ENCODE measurements at places on chromosomes 1 and 21.

DNA sequence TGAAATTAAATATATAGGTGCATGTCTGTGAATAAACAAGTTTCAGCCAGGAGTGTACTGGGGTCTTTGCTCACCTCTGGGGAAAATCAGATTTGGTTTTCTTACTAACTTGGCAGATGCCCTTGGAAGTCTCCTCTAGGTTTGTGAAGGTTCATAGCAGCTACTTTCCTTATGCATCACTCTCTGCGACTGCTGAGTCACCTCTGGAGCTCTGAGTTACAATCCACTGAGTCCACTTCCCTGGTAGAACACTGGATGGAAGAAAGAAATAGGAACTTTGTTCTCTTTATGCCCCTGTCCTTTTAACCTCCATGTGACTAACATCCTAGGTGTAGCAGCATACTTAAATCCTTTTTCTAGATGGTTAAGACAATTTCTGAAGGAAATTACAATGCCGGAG lies 4.4 kb upstream of the FASLG start:
- no peak for DNase-seq

DNA sequence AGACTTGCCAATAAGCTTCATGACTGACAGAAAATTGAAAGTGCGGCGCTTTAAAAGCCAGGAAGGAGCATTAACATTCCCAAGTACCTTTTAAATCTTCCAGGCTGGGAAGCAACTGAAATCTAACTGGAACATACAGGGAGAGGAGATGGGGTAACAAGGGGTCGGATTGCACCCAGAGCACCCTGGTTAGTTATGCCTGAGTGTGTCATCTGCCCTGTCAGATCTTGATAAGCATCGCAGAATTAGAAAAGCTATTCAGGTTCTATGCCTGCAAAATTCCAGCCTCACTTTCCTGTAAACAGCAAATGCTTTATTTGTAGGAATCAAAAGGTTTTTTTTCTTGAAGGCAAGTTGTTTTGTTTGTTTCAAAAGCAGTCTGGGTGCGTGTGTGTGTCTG lies 58.5 kb downstream of the SERBP1 start:
- no peak for DNase-seq

DNA sequence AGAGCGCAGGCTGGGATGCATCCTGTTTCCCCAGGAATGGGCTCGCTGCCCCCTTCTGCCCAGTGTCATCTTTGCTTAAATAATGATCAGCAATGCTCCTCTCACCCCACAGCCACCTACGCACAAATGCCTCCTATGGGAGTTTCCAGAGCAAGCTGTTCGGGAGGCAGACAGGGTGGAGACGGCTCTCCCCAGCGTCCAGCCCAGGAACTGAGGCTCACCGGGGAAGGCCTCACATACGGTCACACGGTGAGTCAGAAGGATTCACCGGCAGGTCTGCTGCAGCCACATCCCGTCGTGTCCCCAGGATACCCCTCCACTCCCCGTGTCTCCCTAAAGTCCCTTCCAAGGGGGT lies 40.3 kb upstream of the RUNX3 start:
- no peak for DNase-seq

- DNase-seq = no peak
Observed at GRCh38 chr1:32186077-32186476, 6.6 kb downstream of the TXLNA start.

DNA sequence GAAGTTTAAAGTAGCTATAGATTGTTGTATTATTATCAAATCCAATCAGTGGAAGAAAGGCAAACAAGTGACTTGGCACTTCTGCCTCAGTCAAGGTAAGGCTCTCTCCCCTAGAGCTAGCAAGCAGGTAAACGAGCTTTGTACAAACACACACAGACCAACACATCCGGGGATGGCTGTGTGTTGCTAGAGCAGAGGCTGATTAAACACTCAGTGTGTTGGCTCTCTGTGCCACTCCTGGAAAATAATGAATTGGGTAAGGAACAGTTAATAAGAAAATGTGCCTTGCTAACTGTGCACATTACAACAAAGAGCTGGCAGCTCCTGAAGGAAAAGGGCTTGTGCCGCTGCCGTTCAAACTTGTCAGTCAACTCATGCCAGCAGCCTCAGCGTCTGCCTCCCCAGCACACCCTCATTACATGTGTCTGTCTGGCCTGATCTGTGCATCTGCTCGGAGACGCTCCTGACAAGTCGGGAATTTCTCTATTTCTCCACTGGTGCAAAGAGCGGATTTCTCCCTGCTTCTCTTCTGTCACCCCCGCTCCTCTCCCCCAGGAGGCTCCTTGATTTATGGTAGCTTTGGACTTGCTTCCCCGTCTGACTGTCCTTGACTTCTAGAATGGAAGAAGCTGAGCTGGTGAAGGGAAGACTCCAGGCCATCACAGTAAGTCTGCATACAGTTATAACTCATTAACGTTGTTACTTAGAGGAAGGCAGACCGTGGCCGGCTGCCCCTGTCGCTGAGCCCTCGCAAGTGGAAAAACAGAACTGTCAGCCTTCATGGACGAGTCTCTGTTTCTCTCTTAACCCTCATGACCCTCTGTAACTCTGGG lies at the start of gene PALMD:
Gene PALMD (plus strand): TSS at position 415 of the 833 bp plus-strand sequence. CDS start 205 bp downstream, at position 620.
- DNase-seq = no peak

DNA sequence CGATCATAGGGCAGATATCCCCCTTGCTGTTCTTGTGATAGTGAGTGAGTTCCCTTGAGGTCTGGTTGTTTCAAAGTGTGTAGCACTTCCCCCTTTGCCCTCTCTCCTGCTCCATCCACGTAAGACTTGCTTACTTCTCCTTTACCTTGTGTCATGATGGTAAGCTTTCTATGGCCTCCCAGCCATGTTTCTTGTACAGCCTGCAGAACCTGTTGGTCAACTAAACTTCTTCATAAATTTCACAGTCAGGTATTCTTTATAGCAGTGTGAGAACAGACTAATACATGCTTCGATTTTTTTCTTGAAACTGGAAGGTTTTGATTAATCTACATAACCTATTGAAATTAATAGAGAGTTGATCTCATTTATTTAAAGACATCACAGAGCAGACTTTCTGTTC lies 302.5 kb upstream of the PBX1 start:
- no peak for DNase-seq

GRCh38 chr1:112256411-112256810 lies 139.6 kb upstream of the CTTNBP2NL start:
- no peak for DNase-seq

DNA sequence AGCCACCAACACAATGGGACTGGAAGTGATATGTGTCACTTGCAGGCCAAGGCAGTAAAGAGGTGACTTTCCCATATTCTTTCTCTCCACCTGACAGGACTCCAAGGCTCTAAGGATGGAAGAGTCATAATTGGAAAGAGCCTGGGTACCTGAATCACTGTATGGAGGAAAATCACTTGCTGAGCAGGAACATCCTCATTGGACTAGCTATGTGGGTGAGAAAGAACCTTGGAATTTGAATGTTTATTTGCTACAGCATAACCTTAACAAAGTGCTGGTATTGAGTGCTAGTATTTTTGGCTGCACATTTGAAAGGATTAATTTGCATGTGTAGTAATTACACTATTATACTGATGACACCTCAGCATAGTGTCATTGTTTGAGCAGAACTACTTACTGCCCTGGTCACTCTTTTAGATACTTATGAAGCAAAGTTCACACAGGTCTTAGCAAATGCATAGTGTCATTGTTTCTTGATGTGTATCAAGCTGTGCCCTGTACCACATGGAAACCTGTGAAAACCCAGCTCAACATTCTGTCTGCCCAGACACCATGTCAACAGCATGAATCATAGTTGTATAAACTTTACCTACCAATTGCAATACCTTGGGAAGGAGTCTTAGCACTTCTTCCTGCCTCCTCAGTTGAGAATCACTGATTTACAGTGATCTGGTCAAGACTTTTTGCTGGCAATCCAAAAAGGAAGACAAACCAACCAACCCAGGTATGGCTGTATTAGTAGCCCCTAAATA lies 5.1 kb upstream of the S100A10 start:
- no peak for DNase-seq

DNA sequence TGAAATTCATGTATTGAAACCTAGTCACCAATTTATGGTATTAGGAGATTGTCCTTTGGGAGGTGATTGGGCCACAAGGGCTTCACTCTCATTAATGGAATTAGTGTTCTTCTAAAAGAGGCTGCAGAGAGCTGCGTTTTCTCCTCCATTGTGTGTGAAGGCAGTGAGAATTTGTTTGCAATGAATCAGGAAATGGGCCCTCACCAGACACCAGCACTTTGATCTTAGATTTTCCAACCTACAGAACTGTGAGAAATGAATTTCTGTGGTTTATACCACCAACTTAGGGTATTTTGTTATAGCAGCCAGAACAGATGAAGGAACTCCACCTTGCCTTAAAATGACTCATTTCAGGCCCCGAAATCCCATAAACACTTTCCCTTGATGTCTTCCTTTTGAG lies 544.2 kb downstream of the RWDD3 start:
- DNase-seq = no peak

DNA sequence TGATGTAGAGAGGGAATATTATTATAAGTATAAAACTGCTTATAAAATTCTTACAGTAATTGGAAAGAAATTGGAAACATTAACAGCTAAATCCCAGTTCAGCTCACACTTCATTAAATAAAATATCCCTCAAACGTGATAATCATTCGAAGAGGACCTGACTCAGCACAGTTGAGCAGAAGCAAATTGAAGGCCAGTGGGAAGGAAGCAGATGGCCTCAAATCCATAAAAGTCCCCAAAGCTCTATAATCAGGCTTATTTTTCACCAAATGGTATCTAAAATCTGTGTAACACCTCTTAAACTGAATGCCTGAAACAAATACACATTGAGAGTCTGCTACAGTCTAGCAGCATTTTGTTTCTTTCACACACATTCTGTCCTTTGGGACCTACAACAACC lies 106.8 kb downstream of the TENT5C start:
- DNase-seq = no peak

- DNase-seq = no peak
Observed at GRCh38 chr21:33544451-33545195, 1.8 kb downstream of the SON start.

DNA sequence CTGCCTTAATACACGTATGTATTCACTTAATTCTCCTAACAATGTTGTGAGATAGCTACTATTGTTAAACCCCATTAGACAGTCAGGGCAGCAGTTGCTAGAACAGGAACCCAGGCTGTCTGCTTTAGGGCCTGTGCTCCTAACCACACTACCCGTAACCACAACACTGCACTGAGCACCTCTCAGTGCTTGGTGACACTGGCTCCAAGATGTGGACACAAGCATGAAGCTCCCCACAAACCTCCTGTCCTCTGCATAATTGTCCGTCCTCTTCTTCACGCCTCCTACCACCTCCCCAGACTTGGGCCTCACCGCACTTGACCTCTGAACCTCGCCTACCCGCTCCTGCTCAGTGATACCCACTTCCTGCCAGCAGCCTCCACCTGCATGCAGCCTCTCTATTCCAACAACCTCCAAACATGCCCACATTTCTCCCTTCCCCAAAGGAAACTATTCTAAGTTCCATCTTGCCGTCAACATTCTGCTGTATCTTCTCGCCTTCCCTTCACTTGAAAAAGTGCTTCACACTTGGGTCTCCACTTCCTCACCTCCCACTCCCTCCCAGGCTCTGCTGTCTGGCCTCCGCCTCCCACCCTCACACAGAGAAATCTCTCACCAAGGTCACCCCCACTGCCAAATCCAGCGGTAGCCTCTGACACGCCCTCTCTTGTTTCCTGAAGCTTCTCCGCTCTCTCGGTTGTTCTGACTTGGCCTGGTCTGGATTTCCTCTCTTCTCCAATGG lies 14.6 kb upstream of the AHDC1 start:
- DNase-seq = no peak

GRCh38 chr1:199867601-199868000 lies 159.9 kb upstream of the NR5A2 start:
- DNase-seq = no peak

DNA sequence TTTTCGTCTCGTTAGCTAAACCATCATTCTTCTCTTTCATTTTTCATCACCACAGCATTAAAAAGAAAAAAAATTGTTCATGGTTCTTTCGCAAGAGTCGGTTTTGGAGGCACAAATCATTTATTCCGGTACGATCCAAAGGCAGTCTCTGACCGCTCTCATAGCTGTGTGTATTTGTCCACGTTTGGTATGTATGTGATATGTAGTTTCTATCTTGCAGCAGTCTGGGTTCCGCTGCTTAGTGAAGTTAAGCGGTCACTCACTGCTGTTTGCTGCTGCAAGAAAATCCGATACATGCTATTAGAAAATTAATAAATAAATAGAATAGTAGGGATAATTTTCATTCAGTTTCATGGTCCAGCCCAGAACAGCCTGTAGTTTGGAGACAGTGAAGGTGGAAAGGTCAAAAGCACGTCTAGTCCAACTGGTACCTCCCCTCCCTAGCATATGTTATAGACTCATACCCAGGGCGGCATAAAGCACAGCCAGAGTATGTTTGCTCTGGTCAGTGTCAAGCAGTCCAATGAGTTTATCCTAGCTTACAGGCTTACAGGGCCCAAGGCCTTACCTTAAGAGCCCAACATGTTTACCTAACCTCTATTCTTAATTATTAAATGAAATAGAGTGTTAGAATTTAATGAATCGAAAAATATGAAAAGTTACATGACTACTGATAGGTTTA lies 2.5 kb downstream of the FMN2 start:
- no peak for DNase-seq

- no peak for DNase-seq
Observed at GRCh38 chr1:66671455-66671854, 80.8 kb upstream of the DYNLT5 start.

- DNase-seq = no peak
Observed at GRCh38 chr1:9097947-9098705, 28.7 kb upstream of the SLC2A5 start.

DNA sequence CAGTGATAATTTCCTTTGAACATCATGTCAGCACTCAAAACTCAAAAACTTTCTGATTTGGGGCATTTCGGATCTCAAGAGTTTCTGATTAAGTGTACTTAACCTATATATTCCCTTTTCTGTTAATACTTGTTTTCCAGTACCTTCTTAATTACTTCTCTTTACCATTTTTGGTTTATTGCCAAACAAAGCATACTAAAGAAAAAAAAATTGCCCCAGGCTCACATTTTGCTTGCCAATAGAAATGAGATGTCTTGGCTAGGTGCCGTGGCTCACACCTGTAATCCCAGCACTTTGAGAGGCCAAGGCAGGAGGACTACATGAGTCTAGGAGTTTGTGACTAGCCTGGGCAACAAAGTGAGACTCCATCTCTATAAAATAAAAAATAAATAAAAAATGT lies 4.8 kb downstream of the PSMD4 start:
- DNase-seq = no peak

DNA sequence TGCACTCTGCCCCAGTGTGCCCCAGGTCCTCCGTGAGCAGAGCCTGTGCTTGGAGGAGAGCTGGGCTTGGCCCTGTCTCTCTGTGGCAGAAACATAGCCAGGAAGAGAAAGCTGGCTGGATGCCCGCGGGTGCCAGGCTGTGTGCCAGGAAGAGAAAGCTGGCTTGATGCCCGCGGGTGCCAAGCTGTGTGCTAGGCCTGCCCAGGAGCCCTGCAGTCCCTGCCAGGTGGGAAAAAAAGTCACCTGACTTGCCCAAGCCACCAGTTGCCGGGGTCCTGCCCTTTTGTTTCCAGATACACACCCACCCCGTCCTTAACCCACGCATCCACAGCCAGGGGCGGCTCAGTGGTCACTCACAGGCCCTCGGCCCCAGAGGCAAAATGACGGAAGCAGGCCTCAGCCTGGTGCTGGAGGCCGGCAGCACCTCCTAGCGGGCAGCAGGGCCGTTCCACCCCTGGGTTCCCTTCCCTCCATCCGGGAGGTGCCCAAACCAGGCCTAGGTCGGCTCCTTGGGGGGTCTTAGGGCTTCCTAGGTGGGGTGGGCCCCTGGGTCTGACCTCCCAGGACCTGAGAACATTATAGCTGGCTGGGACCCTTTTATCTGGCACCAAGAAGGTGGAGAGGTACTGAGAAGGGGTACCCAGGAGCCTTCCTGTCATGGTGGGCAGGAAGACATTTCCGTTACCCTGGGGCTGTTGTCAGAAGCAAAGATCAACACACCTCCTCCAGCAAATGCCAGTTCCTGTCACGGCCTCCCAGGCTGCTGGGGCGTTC lies 9.1 kb downstream of the ITGB2 start:
- no peak for DNase-seq

Data from stimulated activated CD4-positive, alpha-beta T cell treated with anti-CD3 and anti-CD28 coated beads, Interleukin-2, amount 100 ng/mL, for 4 hours (primary cell).